Sigmoid colon (tissue), 7 donors: ENCODE measurements at places on chromosomes 12 and 14. TPM values are rescaled to one million over a fixed set of nuclear protein-coding genes. Genes with fewer than 3 reads are reported as not detected.

TDRD9 gene
- 4.6 TPM for total RNA-seq

- peak; percentile 71 for DNase-seq
- H3K27me3 ChIP-seq = no peaks in the 10 kb centered on the region
- no peaks in the 10 kb centered on the region for H3K36me3 ChIP-seq
- H3K27ac ChIP-seq = no peak overlapping the region
Observed at GRCh38 chr12:64946132-64946829, 121.8 kb downstream of the TBC1D30 start.

WNT5B gene
- total RNA-seq = 11.8 TPM

GRCh38 chr14:23548351-23549318, 2.9 kb downstream of the ZFHX2 start:
- no peaks in the 10 kb centered on the region for H3K27me3 ChIP-seq
- H3K4me3 ChIP-seq = no peak overlapping the region
- no peak for DNase-seq
- no peaks in the 10 kb centered on the region for H3K4me1 ChIP-seq

- no peaks in the 10 kb centered on the region for H3K36me3 ChIP-seq
- H3K4me1 ChIP-seq = peaks cover 56% of the 10 kb centered on the region
- H3K27ac ChIP-seq = peak overlapping the region; percentile 82
Observed at GRCh38 chr14:101876555-101876938, 87.8 kb upstream of the DYNC1H1 start.

- no peaks in the 10 kb centered on the region for H3K4me1 ChIP-seq
- H3K36me3 ChIP-seq = no peaks in the 10 kb centered on the region
- H3K27ac ChIP-seq = no peak overlapping the region
- H3K27me3 ChIP-seq = no peaks in the 10 kb centered on the region
- no peak for DNase-seq
Observed at GRCh38 chr12:112828541-112828940, 37.0 kb downstream of the RPH3A start.

DNA sequence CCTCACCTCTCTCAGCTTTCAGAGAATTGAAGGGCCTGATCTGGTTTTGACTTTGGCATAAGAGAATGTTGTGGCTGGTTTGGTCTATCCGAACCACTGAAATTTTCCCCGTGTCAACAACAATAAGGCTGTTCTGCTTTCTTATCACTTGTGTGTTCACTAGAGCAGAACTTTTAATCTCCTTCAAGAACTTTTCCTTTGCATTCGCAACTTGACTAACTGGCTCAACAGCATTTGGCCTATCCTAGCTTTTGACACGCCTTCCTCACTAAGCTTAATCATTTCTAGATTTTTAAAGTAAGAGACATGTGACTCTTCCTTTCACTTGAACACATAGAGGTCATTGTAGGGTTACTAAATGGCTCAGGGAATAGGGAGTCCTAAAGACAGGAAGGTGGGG, 25.9 kb upstream of the EDDM3A start:
- H3K27me3 ChIP-seq = no peaks in the 10 kb centered on the region
- no peak overlapping the region for H3K4me3 ChIP-seq
- no peaks in the 10 kb centered on the region for H3K4me1 ChIP-seq
- no peak overlapping the region for H3K27ac ChIP-seq
- H3K36me3 ChIP-seq = no peaks in the 10 kb centered on the region
- no peak for DNase-seq

KRT78 gene
- total RNA-seq = not detected

- no peaks in the 10 kb centered on the region for H3K27me3 ChIP-seq
- no peak overlapping the region for H3K4me3 ChIP-seq
- DNase-seq = no peak
- H3K36me3 ChIP-seq = peaks cover 14% of the 10 kb centered on the region
- no peak overlapping the region for H3K27ac ChIP-seq
Observed at GRCh38 chr14:77691259-77691658, 16.6 kb downstream of the ALKBH1 start.

C12orf56 gene
- total RNA-seq = 0.28 TPM

DNA sequence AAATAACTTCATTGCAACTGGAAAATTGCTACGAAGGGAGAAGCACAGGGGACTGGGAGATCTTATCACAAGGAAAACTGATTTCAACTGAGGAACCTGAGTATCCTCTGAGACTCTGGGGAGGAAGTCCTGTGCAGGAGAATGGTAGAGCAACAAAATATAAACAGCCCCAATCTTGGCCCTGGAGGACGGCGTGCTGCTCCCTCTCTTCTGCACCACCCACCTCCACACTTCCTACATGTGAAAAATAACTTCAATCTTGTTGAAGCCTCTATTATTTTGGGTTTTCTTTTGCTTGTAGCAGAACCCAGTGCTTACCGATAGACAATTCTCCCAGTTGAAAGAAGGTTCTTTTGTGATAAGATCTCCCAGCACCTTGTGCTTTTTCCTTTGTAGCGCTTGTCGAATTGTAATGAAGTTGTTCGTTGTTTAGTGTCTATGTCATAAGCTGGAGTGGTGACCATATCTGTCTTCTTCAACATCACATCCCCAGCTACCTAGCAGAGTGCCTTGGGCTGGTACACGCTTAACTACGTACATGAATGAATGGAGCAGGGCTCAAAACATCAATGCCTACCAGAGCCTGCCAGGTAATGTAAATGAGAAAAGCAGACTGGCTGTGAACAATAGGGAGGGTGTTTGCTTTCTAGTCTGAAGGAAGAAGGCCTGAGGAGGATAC, 2.8 kb upstream of the CD4 start:
- H3K27ac ChIP-seq = no peak overlapping the region
- H3K4me3 ChIP-seq = no peak overlapping the region
- no peak for DNase-seq
- no peaks in the 10 kb centered on the region for H3K4me1 ChIP-seq

BATF gene
- total RNA-seq = not detected

GRCh38 chr14:36971263-36971855, 201.0 kb downstream of the SLC25A21 start:
- H3K27me3 ChIP-seq = no peaks in the 10 kb centered on the region
- no peak overlapping the region for H3K4me3 ChIP-seq
- DNase-seq = no peak
- no peaks in the 10 kb centered on the region for H3K4me1 ChIP-seq

- no peak overlapping the region for H3K4me3 ChIP-seq
- H3K36me3 ChIP-seq = peaks cover 5% of the 10 kb centered on the region
- DNase-seq = no peak
- H3K27ac ChIP-seq = no peak overlapping the region
Observed at GRCh38 chr12:103975368-103975767, 9.7 kb downstream of the TDG start.

GRCh38 chr12:130947028-130947613, 6.6 kb upstream of the ADGRD1 start:
- no peaks in the 10 kb centered on the region for H3K36me3 ChIP-seq
- no peak overlapping the region for H3K4me3 ChIP-seq
- no peak overlapping the region for H3K27ac ChIP-seq
- H3K27me3 ChIP-seq = no peaks in the 10 kb centered on the region
- no peak for DNase-seq
- H3K4me1 ChIP-seq = peaks cover 12% of the 10 kb centered on the region

SMCO2 gene
- not detected for total RNA-seq

DNA sequence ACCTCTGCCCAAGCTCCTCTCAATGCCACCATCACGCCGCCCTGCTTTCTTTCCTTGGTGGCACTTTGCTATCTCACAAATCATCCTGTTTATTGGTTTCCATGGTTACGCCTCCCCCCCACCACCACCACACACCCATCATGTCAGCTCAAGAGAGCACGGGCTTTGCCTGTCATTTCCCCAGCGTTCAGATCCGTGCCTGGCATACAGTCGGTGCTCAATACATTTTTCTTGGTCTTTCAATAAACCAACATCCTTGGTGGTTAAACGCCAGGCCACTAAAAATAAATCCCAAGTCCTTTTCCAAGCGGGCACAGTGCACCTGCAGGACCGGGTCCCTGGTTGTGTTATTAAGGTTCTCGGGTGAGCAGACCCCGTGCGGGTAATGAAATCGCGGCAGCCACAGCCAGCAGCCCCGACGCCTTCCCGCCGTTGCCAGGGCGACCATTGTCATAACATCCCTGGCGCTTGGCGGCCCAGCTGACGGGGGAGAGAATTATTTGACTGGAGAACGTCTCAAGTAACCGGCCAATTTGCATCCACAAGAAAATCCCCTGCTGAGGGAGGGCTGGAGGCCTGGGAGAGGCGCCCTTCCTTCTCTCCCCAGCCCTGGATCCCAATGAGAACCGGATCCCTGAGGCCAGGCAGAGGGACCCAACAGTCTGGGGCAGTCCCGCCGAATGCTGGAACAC, 92.9 kb downstream of the KSR2 start:
- H3K27me3 ChIP-seq = peaks cover 26% of the 10 kb centered on the region
- no peak overlapping the region for H3K4me3 ChIP-seq
- no peaks in the 10 kb centered on the region for H3K4me1 ChIP-seq
- no peak for DNase-seq
- no peak overlapping the region for H3K27ac ChIP-seq

- H3K36me3 ChIP-seq = no peaks in the 10 kb centered on the region
- H3K27me3 ChIP-seq = no peaks in the 10 kb centered on the region
- H3K27ac ChIP-seq = peak overlapping the region; percentile 43
Observed at GRCh38 chr12:49580572-49581535, 12.9 kb upstream of the MCRS1 start.

DNA sequence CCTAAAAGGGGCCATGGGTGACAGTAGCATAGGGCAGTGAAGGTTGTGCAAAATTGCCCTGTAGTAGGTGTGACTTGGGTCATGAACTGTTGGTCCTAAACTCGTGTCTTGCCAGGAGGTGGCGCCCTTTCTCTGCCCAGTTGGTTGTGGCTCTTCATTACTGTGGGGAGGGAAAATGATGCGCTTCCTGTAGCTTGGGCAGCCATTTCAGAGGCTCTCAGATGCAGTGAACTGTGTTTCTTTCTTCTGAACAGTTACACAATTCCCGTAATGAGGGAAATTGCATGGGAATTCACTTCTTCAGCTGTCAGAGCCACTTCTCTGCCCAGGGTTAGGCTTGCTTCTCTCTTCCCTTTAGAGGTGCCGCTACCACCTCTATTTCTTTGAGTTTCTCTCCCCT, 148.1 kb upstream of the NRXN3 start:
- no peaks in the 10 kb centered on the region for H3K27me3 ChIP-seq
- H3K27ac ChIP-seq = no peak overlapping the region
- no peaks in the 10 kb centered on the region for H3K36me3 ChIP-seq
- H3K4me3 ChIP-seq = no peak overlapping the region

- no peaks in the 10 kb centered on the region for H3K36me3 ChIP-seq
- no peak for DNase-seq
- H3K4me3 ChIP-seq = no peak overlapping the region
- H3K27me3 ChIP-seq = peaks cover 7% of the 10 kb centered on the region
- no peak overlapping the region for H3K27ac ChIP-seq
Observed at GRCh38 chr12:52708010-52708409, 4.7 kb upstream of the KRT77 start.

METTL17 gene
- total RNA-seq = 103 TPM

GRCh38 chr14:53127151-53127550, 26.0 kb downstream of the DDHD1 start:
- H3K27ac ChIP-seq = peak overlapping the region; percentile 31
- peak overlapping the region; percentile 3 for H3K4me3 ChIP-seq
- no peaks in the 10 kb centered on the region for H3K27me3 ChIP-seq
- H3K36me3 ChIP-seq = no peaks in the 10 kb centered on the region
- no peaks in the 10 kb centered on the region for H3K4me1 ChIP-seq

DTX1 gene
- 3.9 TPM for total RNA-seq

GRCh38 chr14:99597911-99598600, 6.0 kb downstream of the CCDC85C start:
- no peak overlapping the region for H3K4me3 ChIP-seq
- peak overlapping the region; percentile 31 for H3K27ac ChIP-seq
- DNase-seq = no peak
- no peaks in the 10 kb centered on the region for H3K27me3 ChIP-seq
- no peaks in the 10 kb centered on the region for H3K36me3 ChIP-seq

SLC6A15 gene
- total RNA-seq = 1.1 TPM
